ENCODE measurements at places on chromosomes 4 and X.

DNA sequence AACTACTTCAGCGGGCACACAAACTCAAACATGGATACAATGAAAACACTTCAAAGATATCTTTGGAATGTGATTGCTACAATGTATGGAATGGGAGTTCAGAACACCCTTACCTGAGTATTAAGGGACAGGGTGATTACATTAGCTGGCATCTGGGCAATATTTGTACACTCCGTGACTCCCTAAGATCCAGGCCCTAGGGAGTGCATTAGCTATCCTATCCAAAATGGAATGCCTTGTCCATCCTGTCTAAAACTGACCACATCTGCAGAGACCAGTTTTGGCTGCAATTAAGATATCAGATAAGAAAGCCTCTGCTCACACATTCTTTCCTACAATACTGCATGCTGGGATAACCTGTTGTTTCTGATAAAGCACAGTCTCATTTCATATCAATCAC is 176.6 kb upstream of the EMCN start:
- no peak for DNase-seq

DNA sequence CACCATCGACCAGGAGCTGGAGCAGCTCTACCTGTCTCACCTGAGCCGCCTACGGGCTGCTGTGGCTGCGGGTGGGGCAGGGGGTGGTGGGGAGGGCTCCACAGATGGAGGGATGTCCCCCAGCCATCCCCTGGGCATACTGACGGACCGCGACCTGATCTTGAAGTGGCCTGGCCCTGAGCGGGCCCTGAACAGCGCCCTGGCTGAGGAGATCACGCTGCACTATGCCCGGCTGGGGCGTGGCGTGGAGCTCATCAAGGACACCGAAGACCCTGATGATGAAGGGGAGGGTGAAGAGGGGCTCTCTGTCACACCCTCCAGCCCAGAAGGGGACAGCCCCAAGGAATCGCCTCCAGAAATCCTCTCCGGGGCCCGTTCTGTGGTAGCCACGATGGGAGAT is 16.5 kb downstream of the PPP1R3F start:
- no peak for DNase-seq

DNA sequence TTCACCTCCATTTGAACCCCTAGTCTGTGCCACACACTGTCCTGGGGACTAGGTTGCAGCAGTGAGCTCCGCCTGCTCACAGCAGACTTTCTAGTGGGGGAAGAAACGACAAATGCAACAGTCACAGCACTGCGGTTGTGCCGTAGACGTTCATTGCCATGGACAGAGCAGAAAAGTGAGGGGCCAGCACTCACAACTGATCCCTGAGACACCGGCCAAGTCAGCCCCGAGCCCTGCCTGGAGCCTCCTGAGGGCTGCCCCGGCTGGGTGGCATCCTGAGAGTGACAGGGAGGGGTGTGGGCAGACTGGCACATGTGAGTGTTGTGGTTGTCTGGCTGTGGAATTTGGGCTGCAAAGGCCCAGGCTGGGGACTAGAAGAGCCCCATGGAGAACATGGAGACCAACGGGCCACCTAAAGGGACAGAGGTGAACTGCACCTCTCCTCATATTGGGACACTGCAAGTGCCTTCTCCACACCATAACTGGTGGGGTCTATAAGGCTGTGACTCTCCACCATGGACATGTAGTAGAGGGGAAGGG is 4.6 kb downstream of the DUSP9 start:
- peak; percentile 44 for DNase-seq

- DNase-seq: no peak
These were observed 13.1 kb downstream of the GPR82 start for GRCh38 chrX:41737065-41737464.

- DNase-seq: no peak
These were observed 8.2 kb downstream of the MSANTD1 start for GRCh38 chr4:3257103-3257555.

DNA sequence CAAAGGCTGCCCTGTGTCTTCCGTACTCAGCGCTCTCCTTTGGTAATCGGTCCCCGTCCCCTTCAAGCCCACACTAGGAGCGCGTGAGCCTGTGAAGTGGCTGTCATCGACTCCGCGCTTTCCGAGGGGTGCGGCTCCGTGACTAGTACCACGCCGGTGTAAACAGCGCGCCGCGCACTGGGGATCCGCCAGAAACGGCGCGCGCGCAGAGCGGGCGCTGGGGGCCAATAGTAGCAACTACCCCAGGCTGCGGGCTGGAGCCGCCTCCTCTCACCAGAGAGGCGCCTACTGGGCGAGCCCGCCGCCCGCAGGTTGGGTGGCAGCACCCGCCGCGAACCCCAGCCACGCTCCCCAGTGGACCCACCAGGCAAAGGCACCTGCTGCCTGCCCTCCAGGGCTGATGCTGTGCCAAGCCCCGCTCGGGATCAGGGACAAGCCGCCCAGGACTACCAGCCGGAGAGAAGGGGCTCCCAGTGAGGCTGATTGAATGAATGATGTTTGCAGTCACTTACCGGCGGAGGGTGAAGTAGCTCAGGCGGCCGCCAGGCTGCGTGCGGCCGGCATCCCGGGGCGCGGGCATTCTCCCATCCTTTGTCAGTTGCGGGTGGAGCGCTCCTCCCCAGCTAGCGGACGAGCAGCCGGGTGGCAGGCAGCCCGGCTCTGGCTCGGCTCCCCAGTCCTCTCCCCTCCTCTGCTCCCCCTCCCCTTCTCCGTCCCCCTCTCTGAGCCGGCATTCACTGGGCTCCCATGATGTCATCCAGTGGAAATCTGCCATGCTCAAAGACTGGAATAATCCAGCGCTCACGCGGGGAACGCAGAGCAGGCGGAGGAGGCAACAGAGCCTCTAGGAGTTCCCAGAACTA is 370.3 kb upstream of the SMIM31 start:
- DNase-seq: no peak

DNA sequence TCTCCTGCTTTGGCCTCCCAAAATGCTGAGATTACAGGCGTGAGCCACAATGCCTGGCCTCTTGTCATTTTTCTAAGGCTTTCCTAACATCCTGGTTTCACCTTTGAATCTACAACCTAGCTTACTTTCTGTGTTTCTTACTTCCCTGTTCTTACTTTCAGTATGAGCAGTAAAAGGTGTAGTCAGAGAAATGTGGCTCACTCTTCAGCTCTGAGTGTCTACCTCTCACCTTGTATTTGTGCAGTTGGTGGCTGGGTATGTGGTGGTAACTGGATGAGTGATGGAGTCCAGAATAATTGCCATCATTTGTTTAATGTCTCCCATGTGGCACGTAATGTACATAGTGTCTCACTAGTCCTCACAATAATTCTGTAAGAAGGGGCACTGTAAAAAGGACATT is 19.1 kb upstream of the CXCL11 start:
- DNase-seq: peak; percentile 83

DNA sequence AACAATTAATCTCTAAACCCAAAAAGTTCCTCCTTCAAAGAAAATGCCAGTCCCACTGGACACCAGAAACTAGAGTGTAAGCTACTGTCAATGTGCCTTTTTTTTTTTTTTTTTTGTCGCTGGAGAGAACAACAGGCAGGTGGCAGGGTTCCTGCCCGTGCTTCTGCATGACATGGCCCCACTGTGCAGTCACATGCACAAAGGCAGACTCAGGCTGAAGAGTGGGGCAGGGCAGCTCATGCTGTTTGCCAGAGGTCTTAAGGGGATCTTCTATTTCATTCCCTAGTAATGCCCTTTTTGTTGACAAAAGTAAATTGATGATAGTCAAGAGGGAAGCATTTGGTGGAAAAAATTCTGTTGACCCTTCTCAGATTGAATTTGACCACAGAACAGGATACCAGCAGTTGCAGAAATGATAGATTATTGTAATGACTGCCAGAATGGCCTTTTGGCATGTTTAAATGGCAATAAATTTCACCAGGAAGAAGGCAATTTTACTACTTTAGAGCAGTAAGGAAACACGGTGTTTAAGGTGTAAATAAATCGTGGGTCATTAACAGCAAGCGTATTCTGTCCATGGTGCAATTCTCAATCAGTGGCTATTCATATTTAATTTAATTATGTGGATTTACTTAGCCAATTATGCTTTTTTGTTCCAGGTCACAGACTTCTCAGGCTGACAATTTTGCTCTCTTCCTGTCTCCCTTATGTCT is 80.9 kb downstream of the NKX6-1 start:
- DNase-seq: no peak

GRCh38 chr4:57080781-57081650 is 29.2 kb downstream of the IGFBP7 start:
- no peak for DNase-seq

- DNase-seq: no peak
These were observed 836 bp downstream of the BTK start for GRCh38 chrX:101385026-101385684.

DNA sequence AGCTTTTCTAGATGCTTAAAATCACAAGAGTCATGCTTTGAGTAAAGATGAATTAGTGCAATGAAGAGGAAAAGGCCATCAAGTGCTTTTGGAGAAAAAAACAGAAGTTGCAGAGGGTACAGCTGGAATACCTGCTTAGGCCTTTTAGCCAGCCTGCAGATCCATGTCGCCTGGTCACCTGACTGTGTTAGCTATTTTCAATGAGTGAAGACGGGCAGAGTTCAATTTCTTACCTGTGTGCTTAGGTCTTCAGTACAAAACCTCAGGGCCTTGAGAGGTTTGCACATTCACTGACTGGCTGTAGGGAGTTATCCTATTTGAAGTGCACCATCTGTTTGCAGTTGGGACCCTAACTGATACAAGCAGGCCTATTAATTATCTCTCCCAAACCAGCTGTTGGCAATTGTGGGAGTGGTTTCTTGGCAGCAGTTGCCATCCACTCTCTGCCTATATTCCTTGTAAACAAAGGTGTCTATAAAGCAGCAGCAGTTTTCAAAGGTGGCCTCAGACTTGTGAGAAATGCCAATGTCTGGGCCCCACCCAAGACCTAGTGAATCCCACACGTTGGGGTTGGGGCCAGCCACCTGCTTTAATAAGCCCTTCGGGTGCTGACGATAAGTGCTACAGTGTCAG is 16.3 kb upstream of the FAT1 start:
- no peak for DNase-seq

DNA sequence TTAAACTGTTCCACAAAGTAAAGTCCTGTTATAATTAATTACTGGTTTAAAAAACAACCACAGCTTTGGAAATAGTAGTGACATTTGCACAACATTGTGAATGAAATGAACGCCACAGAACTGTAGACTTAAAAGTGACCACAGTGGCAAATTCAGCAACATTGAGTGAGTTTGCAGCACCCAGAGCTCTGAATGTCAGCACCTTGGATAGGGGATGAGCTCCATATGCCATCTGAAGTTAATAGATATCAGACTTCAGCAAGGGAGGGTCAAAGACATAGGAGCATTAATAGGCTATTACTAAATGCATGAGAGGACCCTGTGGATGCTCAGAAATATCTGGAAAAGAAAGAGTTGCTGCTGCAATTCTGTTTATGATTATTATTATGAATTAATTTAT is 55.3 kb upstream of the KCNIP4 start:
- no peak for DNase-seq

DNA sequence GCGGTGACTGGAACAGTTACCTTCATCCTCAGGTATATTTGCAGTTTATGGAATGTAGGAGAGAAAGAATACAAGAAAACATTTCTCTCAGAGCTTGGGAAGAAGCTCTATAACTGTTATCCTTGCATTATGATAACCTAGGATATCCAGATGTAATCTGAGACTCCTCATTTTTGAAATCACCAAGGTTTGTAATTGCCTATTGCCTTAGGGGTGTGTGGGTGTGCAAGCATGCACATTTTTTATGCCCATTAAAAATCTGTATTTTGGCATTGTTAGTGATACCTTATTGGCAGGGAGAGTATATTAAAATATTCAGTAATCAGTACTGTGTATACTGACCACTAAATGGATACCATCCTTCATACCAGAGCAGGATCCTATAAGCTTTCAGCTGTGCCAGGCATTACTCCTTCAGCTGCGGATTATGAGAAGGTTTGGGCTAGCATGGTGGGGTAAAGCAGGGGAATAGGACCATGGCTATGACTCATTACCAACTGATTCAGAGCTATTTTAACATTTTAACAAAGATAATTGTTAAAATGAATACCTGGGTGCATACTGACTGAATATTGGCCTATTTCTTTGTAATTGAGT is 8.3 kb downstream of the SEC24B start:
- DNase-seq: no peak

DNA sequence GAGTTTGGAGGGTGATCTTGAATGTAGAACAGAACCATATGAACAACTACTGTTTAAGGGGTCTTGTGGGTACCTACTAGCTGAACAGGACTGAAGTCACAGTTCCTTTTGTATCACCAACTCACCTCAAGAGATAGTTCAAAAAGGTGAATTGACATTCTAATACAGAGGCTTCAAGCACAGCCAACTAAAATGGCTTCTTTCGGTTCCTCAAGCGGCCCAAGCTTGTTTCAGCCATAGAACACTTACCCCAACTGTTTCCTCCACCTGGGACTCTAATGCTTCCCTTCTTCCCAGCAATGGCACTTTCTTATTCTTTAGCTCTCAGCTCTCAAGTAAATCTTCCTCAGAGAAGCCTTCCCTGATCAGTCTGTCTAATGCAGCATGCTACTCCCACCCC is 277.5 kb upstream of the GK2 start:
- DNase-seq: no peak

DNA sequence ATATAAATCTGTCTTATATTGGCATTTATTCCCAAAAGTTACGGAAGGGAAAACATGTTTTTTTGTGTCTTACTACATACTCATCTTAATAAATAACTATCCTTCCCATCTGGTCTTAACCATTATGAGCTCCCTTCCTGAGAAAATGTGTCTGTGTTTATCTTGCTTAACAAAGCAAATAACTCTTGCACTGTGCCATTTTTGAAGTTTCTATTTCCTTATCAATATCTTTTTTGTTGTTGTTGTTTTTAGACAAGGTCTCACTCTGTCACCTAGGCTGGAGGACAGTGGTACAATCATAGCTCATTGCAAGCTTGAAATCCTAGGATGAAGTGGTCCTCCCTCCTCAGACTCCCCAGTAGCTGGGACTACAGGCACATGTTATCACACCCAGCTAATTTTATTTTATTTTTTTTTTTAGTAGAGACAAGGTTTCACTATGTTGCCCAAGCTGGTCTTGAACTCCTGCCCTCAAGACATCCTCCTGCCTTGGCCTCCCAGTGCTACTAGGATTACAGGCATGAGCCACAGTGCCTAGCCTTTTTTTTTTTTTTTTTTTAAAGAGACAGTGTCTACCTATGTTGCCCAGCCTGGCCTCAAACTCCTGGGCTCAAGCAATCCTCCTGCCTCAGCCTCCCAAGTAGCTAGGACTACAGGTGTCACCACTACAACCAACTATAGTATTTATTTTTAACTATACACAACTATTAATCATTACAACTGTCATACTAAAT is 36.9 kb downstream of the CNOT6L start:
- no peak for DNase-seq

Measured in GM20000 (cell line).